ENCODE measurements at places on chromosomes 11 and 22. TPM values are rescaled to one million over a fixed set of nuclear protein-coding genes. Genes with fewer than 3 reads are reported as not detected.

CABP4 gene
- total RNA-seq: 2.6 TPM

TSKU gene
- total RNA-seq: 1.3 TPM

P4HA3 gene
- total RNA-seq: not detected

TMA7B gene
- total RNA-seq: 4.7 TPM

TCN1 gene
- not detected for total RNA-seq

C11orf97 gene
- total RNA-seq: not detected

THRSP gene
- not detected for total RNA-seq

DNA sequence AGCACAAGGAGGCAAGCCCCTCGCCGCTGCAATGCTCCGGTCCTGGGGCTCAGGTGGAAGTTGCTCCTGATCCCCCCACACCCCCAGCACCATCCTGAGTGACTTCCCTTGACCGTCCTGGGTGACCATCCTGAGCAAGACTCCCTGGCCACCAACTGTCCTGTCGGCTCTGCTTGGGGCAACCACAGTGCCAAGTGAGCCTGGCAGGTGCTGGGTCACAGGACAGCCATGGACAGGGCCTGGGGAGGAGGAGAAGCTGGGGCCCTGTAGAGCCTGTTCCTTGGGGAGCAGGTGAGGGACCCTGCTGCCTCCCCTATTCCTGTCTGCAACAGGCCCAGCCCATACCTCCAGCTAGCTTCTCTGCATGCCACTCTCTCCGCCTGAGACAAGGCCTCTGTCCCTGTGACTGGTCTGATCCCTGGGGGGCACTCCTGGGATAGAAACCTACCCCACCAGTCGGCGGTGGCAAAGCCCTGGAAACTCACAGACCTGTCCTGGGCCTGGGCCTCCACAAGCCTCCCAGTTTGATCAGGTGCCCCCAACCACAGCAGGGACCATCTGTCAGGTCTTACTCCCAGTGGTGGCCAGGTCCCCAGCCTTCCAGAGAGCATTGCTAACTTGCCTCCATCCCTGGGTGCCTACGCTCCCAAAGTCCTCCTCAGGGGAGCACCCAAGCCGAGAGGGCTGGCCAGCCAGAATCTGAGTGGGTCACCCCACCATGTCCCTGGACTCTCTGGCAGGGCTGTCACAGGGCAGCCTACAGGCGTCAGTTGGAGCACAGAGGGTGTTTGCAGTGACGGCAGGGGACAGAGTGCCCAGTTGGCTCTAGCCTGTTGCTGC is 68.7 kb upstream of the WNT7B start:
- no peak for DNase-seq

DNA sequence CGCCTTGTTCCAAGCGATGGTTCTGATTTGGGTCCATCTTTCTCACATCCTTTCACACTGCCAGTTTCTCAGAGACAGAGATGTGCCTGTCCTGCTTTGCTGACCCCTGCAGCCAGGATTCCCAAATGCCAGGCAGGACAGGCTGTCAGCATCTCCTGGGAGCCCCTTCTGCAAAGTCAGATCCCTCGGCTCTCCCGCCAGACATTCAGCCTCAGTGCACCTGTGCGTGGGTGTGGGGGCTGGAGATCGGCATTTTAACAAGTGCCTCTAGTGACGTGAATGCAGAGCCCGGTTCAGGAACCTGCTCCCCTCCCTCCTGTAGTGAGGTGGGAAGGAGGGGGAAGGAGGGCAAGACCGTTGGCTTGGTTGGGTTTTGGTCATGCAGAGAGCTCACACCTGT is 108.9 kb upstream of the FGF3 start:
- DNase-seq: no peak

DNA sequence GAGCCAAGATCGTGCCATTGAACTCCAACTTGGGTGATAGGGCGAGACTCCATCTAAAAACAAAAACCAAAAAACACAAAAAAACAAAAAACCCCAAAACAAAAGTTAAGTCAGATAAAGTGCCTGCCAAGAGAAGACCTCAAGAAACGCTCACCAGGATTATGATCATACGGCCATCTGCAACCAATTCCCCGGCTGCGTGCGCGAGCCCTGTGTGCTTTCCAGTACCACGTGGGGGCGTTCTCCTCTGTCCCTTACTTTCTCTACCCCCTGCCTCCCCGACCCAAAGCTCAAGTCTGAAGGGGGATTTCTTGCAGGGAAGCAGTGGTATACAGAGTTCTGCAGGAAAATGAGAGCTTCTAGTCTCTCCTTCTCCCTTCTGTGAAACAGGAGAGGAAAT is 10.5 kb upstream of the RPS19BP1 start:
- DNase-seq: peak; percentile 44

DNA sequence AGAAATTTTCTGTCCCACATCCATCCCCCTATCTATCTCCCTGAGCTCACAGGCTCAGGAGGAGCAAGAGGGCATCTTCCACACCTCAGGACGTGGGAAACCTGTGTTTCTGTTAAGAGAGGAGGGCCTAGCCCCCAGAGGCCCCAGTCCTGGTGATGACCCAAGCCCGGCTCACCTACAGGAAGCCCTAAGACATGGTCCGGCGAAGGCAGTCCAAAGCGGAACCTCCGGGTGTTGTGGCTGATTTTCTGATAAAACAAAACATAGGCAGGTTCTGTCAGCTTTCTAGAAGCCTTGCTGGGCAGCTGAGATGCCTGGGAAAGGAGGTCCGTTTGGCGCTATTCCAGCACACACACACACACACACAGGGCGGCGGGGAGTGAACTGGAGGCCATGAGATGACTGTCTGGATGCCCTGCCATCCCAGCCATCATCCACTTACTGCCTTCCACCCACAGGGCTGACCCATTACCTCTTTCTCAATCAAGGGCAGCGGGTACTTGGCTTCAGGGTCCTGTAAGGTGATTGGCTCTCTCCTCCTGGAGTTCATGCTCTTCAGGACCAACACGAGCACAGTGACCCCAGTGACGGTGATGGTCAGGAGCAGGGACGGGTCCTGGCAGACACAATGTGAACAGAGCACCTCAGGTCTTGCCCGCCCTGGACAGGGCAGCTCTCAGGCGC is 882 bp downstream of the CYB5R2 start:
- no peak for DNase-seq

- DNase-seq: no peak
Observed at GRCh38 chr11:70872955-70873735, 379.2 kb downstream of the SHANK2 start.

DNA sequence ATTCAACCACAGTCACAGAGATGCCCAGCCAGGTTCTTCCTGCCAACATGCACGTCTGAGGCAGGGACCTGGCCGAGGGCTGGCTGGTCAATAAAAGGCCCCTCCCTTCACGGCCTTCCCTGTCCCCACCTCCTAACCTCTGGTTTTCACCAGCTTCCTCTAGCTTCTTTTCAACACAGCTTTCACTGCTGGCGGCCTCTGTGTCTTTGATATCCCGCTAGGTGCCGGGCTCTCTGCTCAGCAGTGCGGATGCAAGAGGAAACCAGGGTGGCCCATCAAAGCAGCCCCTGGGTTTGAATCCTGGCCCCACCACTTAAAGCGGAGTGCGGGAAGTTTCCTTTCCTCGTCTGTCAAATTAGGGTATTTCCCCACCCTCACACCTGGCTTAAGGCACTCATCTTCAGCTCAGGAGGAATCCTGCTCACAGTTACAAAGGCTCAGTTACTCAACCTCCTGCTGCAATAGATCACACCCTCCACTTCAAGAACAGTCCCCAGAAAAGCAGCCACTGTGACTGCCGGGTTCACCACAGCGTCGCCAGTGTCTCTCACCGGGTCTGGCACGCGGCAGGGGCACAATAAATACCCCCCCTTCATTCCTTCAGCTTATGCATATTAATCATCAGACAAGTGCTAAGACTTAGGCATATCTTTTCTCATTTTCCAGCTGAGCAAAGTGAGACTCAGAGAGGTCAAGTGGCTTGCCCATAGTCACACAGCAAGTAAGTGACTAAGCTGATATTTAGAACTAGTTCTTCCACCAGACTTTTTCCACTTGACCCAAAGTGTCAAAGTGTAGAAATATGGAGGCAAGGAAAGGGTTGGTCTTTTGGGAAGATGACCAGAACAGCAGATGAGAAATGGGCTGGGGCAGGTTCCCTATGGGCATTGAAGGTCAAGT is 45.7 kb downstream of the TXN2 start:
- DNase-seq: peak; percentile 81

DNA sequence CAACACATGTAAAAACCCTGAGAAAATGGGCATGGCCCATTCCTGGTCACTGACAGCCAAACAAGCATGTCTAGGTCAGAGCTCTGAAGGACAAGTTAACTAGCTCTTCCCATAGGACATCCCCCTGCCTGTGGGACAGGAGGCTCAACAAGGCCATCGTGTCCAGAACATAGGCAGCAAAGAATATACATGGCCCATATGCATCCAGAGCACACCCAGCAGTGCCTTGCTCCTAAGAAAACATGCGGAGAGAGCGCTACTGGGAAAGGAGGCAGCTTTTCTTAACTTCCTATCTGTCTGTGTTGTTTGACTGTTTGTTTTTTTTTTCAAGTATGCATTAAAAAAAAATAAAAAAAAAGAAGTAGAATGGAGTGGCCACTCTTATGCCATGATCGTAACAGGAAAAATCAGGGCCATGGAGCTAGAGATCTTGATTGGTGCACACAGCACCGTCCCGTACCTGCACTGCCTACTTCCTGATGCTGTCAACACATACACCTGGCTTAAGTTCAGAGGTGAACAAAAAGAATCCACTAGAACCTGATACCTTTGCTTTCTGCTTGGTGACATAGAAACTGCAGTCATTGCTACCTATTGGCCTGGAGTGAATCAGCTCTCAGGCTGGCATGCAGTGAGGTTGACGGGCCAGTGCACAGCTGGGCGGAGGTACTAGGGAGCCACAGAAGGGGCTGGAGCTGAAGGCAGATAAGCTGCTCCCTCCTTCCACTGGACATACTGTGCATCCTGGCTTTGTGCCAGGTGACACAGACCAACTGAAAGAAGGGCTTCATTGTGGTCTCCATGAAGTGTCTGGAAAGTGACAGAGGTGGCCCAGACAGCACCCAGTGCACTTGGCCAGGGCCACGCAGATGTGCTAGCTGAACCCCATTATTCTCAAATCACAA is 11.9 kb downstream of the UFD1 start:
- DNase-seq: no peak

DNA sequence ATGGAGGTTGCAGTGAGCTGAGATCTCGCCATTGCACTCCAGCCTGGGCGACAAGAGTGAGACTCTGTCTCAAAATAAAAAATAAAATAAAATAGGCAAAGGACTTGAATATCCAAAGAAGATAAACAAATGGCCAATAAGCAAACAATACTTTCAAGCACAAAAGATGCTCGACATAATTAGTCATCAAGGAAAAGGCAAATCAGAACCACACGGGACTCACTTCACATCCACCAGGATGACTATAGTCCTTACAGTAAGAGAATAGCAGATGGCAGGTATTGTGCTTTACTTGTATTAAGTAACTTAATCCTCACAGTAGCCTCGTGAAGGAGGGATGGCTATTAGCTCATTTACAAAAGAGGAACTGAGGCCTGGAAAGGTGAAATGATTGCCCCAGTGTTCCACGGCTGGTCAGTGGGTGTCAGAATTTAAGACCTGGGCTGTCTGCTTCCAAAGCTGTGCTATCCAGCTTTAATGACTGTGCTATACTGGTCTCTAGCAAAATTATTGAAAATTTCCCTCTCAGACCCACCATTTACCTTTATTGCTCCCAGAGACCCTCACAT is 40.2 kb upstream of the RBFOX2 start:
- no peak for DNase-seq

- no peak for DNase-seq
Observed at GRCh38 chr11:75022296-75022695, 33.6 kb downstream of the NEU3 start.

- no peak for DNase-seq
Observed at GRCh38 chr22:17946662-17947367, 77.5 kb downstream of the MICAL3 start.

DNA sequence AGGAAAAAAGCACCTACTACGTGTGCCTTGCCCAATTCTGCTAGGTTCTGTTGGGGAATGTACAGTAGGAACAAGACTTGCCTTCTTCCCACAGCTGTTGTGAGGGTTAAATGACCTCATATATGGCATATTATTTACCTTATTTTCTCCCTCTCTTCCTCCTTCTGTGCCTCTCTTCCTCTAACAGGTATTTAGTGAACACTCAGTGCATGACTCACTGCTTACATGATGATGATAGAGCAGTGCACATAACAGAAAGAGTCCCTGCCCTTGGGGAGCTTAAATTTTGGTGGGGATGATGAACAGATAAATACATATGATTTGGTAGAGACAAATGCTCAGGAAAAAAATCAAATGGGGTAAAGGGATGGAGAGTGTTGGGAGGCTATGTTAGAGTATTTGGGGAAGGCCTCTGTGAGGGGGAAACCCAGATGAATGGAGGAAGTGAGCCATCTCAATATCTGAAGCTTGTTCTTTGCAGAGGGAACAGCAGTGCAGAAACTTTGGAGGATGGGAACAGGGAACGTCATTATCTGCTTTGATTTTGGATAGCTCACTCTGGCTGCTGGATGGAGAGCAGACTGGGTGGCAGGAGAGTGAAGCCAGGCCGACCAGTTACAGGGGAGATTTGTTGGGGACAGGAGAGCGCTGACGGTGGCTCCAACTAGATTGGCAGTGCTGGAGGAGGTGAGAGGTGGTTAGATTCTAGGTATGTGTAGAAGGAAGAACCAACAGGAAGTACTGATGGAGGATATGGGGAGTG is 95.5 kb upstream of the TENM4 start:
- no peak for DNase-seq

GRCh38 chr11:57904376-57904775 is 119.3 kb upstream of the OR9Q1 start:
- no peak for DNase-seq

GRCh38 chr11:107151158-107151557 is 132.9 kb upstream of the GUCY1A2 start:
- DNase-seq: no peak

DNA sequence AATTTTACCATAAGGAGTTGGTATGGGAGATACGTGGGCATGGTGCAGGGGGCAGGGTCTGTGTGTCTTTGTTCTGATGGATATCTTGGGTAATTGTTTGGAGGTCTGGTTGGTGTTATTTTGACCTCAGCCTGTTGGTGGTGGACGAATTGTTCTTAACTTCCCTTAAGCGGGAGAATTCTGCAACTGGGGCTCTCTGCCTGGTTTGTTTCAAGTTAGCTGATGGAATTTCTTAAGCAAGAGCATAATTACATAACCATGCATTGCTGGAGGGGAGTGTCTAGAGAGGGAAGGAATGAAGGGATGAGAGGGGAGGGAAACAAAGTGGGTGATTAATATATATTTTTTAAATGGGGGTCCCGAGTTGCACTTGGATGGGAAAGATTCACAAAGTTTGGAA is 908.5 kb upstream of the RAG2 start:
- DNase-seq: no peak

DNA sequence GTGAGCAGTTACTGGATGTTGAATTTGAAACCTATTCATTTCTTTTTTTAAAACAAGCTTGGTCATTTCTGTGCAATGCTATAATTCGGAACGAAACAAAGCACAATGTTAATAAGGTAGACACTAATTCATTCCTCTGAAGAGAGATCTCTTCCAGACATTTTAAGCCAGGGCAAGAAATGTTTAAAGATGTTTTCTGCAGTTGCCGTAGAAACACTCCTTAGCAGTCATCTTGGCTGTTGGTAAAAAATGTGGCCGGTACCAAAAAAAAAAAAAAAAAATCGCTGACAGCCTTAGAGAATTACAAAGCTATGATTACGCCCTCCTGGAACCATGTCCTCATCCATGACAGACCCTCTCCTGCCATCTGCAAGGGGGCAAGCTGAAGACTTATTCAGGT is 66.4 kb upstream of the TTC12 start:
- no peak for DNase-seq

Data from activated CD4-positive, alpha-beta T cell treated with anti-CD3 and anti-CD28 coated beads, Interleukin-2, amount 10 ng/mL, durations not matched to agents 7 days and 5 days (primary cell).